ENCODE measurements at places on chromosomes 12 and 14.

GRCh38 chr14:61568572-61569011, 126.7 kb upstream of the HIF1A start:
- peak; percentile 55 for DNase-seq

- DNase-seq = no peak
Measured at GRCh38 chr14:57785058-57785457, 80.8 kb downstream of the SLC35F4 start.

DNA sequence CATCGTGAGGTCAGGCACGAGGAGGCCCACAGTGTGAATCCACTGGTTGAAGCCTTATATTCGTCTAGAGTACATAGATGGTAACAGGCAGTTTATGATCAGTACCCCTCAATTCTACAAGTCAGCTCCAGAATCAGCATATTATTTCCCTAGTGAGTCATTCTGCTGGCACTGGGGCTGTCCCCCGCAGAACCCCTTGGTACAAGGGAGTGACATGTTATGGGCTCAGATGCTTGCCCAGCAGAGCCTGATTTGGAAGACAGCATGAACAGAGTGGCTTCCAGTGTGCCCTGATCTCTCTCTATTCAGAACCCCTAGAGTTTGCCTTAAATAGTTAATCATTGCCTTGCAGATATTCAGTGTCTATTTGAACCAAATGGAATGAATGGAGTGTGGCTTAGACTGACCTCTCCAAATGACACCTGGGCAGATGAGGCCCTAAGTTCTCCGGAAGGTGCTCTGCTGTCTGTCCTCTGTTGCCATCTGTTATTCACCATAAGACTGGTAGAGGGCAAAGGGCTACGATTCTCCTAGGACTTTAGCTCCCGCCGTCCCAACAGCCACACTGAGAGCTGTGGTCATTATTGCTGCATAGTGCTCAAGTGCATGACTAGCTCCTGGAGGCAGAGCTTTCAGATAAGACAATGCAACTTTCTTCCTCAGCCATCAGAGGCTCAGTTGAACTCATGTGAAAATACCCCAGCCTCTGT, 41.1 kb downstream of the CACNA2D4 start:
- no peak for DNase-seq

GRCh38 chr12:47131011-47131410, 51.3 kb upstream of the AMIGO2 start:
- no peak for DNase-seq

- no peak for DNase-seq
Measured at GRCh38 chr14:51277753-51278415, 37.8 kb downstream of the TMX1 start.

- DNase-seq = no peak
Measured at GRCh38 chr14:61174987-61175386, 106.2 kb downstream of the TMEM30B start.

- DNase-seq = no peak
Measured at GRCh38 chr14:67357186-67357968, 2.2 kb downstream of the ATP6V1D start.

DNA sequence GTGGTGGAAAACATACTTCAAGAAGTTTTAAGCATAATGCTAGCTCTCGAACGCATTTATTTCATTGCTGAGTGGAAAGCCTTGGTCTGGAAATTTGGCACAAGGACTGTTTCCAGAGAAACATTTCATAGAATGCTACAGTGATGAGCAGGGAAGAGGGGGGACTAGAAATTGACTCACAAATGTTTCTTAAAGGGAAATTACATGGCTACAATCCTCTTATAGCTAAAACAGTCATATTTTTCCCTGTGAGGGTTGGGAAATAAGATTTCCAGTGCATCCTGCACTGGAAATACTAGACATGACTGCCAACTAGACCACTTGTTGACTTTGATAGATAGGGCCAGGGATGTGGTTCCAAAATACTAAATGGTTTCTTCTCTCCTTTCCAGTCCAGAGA, 197.3 kb upstream of the RGS6 start:
- DNase-seq = no peak

GRCh38 chr12:65568517-65568916, 255.8 kb upstream of the HMGA2 start:
- no peak for DNase-seq

DNA sequence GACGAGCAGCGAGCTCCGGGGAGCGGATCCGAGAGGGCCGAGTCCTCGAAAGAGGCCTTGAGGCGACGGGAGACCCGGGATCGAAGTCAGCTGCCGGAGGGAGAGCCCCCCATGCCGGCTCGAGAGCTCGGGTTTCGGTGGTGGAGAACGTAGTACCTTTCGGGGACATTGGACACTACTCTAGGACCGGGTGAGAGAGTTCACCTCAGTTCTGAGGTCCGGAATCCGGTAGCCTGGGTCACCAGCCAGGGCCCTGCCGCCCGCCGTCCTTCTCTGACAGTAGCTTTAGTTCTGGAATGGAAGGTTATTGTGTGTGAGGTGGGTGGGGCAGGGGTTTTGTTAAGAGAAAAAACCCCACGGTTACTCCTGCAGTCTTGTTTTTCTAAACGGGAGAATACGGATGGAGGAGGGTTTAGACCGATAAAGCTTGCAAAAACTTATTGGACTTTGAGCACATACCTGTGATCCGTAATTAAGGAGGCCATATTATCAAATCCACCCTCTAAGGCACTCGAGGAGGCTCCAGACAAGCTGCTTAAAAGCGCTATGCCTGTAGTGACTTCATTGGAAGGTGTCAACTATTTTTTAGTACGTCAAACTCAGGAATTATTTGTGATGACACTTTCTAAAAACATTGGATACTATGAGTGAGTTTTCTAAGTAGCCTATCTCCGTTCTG, 765 bp downstream of the SCYL2 start:
- DNase-seq = peak; percentile 11

- no peak for DNase-seq
Measured at GRCh38 chr14:23578560-23579310, at the start of gene JPH4. Gene JPH4 (minus strand): TSS chr14:23578790. CDS start chr14:23577453, 1,337 bp downstream.

DNA sequence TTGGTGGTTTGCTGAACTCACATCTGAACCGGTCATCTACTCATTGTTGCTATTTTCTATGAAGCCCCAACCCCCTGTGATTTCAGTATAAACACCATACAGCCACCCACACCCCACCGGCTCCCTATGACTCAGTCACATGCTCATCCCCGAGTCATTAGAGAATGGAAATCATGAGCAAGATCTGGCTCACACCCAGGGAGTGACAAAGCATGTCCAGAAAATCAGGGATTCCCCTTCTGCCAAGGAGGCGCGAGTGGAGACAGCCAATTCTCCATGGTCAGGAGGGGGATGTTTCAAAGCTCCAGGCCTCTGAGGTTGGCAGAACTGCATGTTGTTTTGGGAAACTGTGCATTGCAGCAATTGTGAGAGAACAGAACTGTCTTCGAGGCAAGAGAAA, 657.5 kb upstream of the TBX3 start:
- no peak for DNase-seq

GRCh38 chr12:111149299-111149698, 219.6 kb downstream of the PHETA1 start:
- no peak for DNase-seq

GRCh38 chr14:76413962-76414600, 38.1 kb downstream of the ESRRB start:
- no peak for DNase-seq

- no peak for DNase-seq
Measured at GRCh38 chr12:91778091-91778832, 367.4 kb downstream of the BTG1 start.

DNA sequence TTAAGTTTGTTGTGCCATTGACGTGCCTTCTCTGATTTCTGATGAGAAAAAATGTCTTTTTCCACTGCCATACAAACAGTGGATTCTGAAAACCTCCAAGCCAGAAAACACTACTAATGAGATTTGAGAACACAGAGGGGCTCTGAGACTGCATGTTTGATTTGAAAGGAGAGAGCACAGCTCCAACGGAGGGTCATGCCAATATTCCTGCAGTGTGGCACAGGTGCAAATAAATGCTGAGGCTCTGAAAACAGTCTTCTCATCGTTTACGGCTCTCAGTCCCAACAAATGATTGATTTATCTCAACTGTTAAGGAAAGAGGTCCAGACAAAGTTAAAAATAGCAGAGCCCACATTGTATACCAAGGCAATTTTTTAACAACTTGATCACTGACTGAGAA, 128.7 kb downstream of the KCNH5 start:
- DNase-seq = no peak

- no peak for DNase-seq
Measured at GRCh38 chr12:71551529-71551928, 111.9 kb downstream of the LGR5 start.

DNA sequence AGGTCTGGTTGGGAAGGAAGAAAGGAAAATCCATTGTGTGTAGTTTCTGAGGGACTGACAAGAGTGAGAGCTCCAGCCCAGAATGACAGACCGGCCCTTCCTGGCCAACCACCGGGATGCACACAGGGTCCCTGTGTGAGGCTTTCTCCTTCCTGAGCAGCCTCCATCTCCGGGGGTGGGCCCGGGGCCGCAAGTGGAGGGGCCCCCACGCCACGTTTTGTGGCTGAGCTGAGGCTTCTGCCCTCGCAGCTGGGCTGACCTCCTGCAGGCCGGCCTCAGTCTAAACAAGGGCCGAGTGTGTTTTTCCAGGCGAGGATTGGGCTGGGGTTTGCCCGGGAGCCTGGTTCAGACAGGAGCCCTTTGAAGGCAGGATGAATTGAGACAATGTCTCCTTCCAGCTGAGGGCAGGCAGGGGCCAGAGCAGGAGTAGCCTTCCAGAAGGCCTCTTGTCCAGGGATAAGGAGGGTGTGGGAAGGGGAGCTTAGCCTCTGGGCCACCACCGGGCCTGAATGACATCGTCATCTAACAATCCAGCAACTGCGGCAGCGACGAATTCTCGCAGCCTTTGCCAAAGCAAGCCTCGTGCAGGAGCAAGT, 96.5 kb upstream of the NCOR2 start:
- no peak for DNase-seq
